ENCODE measurements at places on chromosomes 6 and 20.
A peak's percentile ranks its signal among the peaks of the same experiment; 100 is the strongest.

GRCh38 chr20:24773168-24773567 is 175.9 kb upstream of the CST7 start:
- no peak for DNase-seq

- no peak for DNase-seq
These were observed 49.6 kb downstream of the ZMYND8 start for GRCh38 chr20:47306755-47307370.

DNA sequence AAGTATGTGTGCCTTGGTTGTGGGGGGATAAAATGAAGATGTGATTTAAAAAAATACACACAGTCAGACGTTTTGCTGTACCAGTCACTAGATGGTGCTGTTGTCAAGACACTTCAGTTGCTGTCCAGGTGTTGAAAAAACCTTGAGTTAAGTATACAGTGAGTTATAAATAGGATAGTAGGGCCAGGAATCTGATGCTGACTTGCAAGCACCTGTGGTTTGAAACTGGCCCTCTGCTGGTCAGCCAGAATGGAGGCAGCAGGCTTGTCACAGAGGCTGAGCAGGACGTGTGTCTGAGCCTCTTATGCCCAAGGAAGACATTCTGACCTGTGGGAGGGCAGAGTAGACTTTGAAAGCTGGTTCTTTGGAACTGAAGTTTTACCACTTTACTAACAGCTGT is 27.8 kb downstream of the RNF8 start:
- peak; percentile 72 for DNase-seq

DNA sequence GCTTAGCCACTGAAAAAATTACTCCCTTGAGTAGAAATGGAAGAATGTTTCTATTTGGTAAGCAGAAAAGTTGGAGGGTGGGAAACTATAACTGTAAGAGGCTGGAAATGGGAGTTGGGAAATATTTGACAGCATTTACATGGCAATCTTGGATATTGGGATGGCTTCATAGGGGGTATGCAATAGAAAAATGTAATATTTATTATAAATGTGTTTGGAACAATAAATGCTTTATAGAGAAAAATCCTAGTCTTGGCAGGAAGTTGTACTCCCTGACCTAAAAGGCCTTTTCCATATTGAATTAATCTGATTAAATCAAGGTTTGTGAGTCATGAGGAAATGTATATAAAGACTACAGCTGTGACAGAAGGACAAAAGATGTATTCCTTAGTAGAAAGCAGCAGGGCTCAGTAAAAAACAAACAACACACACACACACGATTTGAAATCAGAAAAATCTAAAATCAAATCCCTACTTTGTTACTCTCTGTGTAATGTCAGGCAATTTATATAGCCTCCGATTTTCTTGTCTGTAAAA is 272.3 kb downstream of the CD109 start:
- no peak for DNase-seq

DNA sequence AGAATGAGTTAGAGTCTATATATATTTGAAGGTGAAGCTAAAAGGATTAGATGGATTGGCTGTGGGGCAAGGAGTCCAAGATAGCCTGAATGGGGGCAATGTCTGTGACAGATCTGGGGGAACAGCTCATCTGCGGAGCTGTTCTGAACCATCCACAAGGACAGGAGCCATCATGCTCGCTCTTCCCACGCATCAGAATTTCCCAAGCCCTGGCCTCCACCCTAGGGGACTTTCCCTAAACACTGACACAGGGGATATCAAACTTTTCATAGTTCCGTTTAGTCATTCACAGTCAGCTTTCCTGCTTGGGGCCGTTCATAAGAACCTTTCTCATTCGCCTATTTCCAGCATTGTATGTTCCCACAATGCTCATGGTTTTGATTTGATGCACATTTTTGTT is 37.6 kb upstream of the CCN6 start:
- peak; percentile 31 for DNase-seq

- no peak for DNase-seq
These were observed 10.7 kb downstream of the PTPRK start for GRCh38 chr6:128509709-128510108.

DNA sequence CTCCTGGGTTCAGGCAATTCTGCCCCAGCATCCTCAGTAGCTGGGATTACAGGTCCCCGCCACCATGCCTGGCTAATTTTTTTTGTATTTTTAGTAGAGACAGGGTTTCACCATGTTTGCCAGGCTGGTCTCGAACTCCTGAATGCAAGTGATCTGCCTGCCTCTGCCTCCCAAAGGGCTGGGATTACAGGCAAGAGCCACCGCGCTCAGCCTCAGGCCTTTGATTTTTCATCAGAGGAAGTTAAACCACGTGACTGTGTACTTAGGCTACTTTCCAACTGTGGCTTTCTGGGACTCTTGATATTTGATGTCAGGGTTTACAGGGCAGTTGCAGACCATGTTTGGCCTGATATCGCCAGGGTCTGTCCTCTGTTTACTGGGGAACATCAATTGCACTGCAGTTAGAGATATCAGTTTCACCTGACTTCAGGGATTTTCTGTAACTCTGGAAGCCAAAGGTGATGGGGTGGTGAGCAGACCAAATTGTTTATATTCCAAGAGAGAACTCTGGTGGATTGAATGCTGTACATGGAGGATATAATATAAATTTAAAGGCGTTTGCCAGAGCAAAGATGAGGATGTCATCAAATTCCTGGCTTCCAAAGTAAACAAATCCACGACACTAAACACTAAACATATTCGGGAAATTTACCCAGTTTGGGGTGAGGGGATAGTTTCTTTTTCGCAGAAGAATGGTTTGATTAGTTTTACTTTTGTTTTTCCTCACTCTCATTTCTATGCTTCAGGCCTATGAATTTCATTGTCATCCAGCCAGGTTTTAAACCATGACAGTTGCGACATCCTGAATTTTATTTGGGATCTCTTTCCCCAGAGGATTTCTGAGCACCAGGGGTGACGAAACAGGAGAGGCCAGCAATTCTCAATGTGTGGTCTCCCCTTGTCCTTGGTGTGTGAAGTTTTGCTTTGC is 4.2 kb downstream of the PSMF1 start:
- peak; percentile 31 for DNase-seq

DNA sequence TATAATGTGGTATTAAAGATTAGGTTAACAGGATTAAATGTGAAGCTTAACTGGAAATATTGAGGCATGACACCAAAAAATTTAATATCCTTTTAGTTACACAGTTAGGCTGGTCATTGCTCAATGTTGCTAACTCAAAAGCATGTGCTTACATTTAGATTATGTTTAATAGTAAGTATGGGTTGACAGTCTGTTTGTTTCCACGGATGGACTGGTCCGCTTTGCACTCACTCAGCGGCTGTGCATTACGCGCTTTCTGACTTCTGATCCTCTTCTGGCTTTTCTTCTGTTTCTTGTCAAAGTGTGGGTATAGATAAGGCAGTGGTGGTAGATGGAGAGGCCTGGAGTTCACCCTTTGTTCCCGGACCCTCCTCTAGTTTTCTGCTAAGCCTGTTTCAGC is 174.9 kb downstream of the RIMS1 start:
- DNase-seq, result no peak

GRCh38 chr20:11540558-11540957 is 377.1 kb upstream of the BTBD3 start:
- no peak for DNase-seq

DNA sequence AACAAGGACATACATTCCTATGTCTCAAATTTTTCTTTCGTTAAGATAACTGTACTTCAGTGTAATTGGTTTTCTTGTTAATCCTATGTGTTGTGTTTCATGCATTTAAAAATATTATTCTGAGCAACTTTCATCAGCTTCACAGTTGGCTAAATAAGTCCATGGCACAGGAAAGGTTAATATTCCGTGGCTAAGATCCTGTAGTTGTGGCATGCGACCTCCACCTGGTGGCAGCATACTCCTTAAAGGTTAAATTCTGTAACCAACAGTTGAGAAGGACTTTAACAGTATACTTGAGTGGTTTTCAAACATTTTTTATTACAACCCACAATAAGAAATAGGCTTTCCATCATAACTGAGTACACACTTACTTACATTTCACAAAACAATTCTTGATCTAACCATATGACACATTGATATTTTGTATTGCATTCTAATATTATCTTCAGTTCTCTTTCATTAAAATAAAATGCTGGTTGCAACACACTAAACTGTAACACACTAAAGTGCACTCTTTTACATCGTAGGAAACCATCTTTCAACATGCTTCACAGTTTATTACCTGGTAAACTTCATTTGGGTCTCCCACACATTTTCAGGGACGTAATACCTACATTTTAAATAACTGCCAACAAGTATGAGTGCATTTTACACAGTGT is 118.3 kb downstream of the SLX4IP start:
- DNase-seq, result peak; percentile 87

GRCh38 chr20:49043000-49043399 is 3.1 kb upstream of the CSE1L start:
- DNase-seq, result no peak

- DNase-seq, result peak; percentile 45
These were observed 162.6 kb upstream of the PRND start for GRCh38 chr20:4559106-4559505.

DNA sequence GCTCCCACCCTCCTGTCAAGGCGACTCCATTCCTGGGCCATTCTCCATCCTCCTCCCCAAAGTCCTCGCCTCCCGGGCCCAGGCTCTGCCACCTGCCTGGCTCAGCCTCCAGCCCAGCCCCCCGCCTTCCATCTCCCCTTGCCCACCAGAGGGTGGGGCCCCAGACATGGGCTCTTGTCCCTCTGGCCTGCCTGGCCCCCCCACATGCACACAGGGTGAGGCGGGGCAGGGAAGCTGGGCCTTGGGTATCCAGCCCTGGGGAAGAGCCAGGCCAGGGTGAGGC is 95.2 kb downstream of the YTHDF1 start:
- no peak for DNase-seq

GRCh38 chr6:45001663-45002062 is 326.5 kb upstream of the RUNX2 start:
- DNase-seq, result no peak

- DNase-seq, result peak; percentile 89
These were observed 114.3 kb upstream of the HDAC2 start for GRCh38 chr6:114085211-114085610.

GRCh38 chr6:164749221-164750064 is 560.0 kb downstream of the C6orf118 start:
- DNase-seq, result peak; percentile 94

DNA sequence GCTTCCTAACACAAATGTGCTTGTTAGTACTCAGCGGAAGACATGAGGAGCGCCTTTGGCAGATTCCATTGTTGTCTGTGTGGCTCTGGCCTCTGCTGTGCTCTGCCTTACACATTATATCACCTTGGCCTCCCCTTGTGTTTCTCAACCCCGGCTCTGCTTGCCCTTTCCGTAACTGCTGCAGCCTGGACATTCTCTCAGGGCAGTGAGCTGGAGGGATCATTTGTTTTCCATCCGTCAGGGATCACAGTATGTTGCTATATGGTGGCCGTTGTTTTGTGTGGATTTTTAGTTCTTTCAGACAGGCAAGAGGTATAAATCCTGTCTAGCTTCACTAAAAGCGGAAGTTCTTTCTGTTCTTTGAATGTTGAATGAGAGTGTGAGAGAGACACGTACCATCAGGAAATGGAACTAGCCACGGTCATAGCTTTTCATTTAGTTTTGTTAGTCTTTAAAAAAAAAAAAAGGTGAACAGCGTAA is 175.1 kb downstream of the JARID2 start:
- DNase-seq, result no peak

DNA sequence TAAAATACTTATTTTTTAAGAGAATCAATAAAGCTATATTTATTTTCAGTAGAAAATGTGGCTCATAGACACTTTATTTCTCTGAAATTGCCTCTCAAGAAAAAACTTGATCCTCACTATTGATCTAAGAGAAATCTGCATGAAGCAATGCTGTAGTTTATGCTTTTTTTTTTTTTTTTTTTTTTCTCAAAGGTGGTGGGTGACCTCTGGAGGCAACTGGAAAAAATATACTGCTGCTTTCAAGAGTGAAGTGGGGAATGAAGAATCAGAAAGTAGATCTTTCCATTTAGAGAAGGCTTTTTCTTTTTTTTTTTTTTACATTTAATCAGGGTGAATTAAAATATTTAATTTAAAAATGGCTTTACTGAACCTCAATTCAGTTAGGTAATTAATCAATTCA is 169.3 kb downstream of the SLC16A10 start:
- no peak for DNase-seq

- DNase-seq, result peak; percentile 94
These were observed 504.9 kb upstream of the MARCKS start for GRCh38 chr6:113352029-113352801.

- peak; percentile 66 for DNase-seq
These were observed 121.2 kb downstream of the SGK1 start for GRCh38 chr6:134196568-134197193.

DNA sequence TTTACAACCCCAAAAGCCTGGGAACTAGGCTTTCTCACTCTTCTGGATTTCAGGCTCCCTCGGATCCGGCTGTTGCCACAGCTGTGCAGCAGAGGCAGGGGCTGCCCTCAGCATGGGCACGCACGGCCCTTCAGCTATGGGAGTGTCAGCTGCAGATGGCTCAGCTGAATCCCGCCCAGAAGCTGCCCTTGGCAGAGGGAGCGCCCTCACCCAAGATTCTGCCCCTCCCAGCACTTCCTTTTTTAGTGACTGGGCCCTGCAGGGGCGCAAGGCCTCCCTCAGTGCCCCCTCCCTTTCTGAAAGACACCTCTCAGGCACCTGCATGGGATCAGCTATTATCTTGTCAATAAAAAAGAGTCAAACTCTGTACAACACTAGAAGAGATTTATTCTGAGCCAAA is 67.9 kb upstream of the THBS2 start:
- no peak for DNase-seq

- no peak for DNase-seq
These were observed 54.7 kb downstream of the LRFN2 start for GRCh38 chr6:40532349-40533000.

GRCh38 chr6:43714311-43715055 is 26.9 kb upstream of the MRPS18A start:
- DNase-seq, result peak; percentile 85

DNA sequence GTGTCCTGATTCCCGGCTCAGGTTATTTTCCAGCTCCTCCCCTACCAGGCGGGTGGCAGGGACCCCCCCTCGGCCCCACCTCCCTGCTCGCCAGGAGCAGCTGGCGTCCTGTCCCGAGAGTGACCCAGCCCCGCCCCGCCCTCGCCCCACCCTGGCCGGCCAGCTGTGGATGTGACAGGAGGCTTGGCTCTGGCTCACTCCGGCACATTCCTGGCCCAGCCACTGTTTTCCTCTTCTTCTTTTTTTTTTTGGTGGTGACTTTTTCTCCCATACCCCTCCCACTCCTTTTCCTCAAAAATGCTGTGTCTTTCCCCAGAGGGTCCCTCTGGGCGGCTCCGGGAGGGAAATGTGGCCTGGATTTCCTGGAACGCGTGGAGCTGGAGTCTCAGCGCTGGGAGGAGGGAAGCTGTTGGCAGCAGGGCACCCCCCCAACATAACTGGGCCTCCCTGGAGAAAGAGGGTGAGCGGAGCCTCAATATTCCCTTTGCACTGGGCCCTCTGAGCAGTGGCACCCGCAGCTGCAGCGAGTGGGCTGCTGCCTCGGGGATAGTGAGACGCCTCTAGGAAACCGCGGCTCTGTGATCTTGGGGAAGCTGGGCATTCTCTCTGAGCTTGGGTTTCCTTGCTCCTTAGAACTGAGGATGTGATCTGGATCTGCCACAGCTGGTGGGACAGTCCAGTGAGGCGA is 28.3 kb upstream of the CSNK2A1 start:
- DNase-seq, result peak; percentile 19
